Cortex of kidney (tissue), 1 donor: ENCODE measurements at places on chromosomes 1 and 21.

DNA sequence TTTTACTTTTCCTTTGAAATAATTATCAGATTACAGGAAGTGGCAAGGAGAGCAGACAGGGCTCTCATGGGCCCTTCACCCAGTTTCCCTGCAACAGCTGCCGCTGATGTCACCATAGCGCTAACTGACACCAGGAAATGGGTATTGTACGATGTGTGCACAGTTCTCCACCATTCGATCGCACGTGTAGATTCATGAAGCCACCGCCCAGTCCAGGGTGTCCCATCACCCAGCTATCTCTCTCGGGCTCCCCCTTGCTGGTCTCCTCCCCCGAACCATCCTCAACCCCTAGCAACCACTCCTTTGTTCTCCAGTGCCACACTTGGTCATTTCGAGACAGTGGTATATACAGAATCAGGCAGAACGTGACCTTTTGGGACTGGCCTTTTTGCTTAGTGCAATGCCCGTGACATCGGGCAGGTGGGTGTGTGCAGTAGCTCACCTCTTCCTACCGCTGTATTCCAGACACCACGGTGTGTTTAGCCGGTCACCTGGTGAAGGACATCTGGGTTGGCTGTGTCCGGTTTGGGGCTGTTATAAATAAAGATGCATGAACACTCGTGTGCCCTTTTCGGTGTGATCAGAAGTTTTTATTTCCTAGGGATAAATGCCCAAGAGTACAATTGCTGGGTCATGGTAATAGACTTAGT, 118.4 kb downstream of the CRYAA start:
- DNase-seq: no peak

DNA sequence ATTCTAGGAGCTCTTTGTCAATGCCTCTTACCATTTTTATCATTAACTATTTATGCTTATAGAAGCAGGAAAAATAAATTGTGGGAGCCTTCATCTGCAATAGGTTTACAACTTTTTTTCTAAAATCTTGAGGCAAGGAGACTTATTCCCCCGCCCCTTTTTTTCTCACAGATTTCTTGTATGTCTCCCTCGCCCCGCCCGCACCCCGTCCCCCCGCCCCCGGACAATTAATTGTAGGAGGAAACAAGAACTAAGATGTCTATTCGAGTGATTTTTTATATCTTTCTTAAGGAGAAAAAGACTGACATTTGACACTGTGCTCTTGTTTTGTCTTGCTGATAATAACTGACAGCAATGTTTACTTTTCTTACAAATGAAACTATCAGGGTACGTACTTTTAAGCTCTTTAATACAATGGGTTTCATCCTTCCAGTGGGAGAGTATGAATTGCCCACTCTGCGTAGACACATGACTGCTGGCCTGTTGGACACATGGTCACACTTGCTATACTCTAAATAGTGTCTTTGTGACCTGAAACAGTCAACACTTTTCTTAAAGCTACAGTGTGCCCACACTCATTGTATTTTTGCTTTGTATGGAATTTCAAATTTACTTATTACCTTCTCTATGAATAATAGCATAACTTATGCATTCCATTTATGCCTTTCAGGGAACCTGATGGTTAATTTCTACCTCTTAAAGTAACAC, 1.5 kb upstream of the IVNS1ABP start:
- no peak for DNase-seq

DNA sequence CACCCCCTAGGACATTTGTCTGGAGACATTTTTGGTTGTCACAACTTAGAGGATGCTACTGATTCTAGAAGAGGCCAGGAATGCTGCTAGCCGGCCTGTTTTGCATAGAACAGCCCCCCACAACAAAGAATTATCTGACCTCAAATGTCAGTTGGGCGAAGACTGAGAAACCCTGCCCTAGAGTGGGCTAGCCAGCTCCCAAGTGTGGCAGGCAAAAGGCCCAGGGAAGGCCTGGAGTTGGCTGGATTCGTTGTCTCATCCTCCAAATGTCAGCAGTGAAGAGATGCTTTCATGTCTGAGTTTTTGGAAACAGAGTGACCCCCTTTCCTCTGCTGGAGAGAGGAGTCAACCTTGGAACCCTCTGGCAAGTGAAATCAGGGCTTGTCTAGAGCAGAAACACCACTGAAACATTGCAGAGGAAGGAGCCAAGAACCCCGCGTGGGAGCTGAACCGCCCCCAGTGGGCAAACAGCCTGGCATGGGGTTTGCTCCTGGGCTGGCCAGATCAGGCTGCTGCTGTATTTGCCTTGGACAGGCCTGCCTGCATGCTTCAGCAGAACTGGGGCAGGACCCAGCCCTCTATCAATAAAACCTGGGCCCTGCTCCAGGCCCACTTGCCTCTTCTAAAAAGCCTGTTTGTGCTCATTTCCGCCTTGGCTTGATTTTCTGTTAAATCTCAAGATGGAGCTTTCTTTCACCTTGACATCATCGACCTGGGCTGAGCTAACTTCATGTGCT, 32.9 kb downstream of the RASSF5 start:
- DNase-seq: no peak

DNA sequence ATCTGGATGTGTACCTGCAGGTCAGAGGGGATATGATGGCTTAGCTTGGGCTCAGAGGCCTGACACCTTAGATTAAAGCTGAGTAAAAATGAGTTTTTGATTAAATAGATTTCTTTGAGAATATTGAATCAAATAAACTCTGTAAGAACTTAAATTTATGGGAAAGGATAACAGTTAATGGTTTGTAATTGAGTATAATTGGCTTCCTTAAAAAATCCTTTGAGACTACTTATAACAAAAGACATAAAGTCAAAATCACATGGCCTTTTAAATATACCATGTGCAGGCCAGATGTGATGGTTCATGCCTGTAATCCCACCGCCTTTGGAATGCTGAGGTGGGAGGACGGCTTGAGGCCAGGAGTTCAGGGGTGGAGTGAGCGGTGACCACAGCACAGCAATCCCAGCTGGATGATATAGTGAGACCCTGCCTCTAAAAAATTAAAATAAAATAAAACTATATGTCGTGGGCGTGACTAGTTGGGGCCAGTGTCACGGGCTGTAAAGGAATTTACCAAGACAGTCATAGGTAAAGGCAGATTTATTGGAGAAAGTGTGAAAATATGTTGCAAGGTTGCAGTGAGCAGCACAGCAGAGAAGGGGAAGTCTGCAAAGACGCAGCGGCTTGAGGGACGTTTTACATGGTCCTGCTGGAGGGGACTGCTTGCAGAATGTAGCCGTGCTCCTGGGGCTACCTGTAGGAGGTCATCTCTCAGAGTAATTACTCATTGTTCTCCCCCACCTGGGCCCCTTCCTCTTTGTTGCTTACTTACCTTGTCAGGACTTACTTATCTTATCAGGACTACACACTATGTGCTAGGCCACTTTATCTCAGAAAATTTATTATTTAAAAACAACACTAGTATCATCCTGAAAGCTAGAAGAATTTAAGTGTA, 122.3 kb downstream of the ZMYM4 start:
- no peak for DNase-seq

GRCh38 chr1:226422478-226422877, 14.6 kb upstream of the PARP1 start:
- DNase-seq: no peak

- DNase-seq: no peak
Measured at GRCh38 chr1:220922951-220923350, 43.7 kb downstream of the HLX start.

- no peak for DNase-seq
Measured at GRCh38 chr1:166184897-166185296, 18.1 kb upstream of the FAM78B start.

- DNase-seq: no peak
Measured at GRCh38 chr21:42975886-42976608, 1.7 kb downstream of the PKNOX1 start.

- no peak for DNase-seq
Measured at GRCh38 chr1:1202831-1203560, 3.4 kb downstream of the TNFRSF18 start.

GRCh38 chr21:39094087-39094780, 89.0 kb downstream of the PSMG1 start:
- no peak for DNase-seq

DNA sequence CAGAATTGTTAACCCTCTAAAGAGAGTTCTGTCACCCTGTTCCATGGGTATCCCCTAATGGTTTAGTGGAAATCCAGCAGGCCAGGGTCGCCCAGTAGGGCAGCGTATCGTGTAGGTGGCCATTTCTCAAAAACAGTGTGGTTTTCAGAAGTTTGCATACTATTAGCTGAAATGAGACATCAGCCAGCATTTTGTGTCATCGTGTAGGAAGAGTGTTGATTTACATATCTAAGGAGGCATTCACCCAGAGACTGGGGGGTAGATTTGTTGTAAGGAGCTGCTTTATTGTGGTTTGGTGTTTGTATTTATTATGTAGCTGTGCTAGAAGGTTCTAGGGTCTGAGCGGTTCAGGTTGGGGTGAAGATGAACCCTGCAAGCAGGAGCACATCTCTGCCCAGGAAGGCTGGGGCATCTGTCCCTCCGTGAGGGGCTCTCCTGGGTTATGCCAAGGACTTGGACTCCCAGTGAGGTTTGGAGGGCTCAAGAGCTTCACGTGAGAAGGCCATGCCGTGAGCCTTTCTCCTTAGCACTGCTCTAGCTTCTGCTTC, 174.4 kb downstream of the PGBD5 start:
- DNase-seq: no peak

GRCh38 chr1:219317762-219318353, 144.2 kb downstream of the LYPLAL1 start:
- no peak for DNase-seq

DNA sequence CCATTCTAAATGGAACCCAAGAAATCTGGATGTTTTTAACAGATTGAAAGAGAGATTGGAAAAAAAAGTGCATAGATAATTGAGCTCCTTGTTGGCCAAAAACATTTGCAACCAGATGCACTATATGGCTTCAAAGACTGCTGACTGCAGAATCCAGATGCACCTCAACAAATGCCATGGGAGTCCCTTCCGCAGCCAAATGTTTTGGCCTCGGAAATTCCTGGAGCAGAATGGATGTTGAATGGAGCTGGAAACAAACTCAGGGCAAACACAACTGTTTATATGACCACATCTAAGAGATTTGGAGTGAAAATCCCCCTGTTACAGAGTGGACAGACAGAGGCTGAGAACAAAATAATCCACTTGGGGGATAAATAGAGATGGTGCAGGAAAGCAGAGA, 285.0 kb upstream of the NFIA start:
- DNase-seq: no peak

- no peak for DNase-seq
Measured at GRCh38 chr1:166379447-166379846, 212.6 kb upstream of the FAM78B start.

DNA sequence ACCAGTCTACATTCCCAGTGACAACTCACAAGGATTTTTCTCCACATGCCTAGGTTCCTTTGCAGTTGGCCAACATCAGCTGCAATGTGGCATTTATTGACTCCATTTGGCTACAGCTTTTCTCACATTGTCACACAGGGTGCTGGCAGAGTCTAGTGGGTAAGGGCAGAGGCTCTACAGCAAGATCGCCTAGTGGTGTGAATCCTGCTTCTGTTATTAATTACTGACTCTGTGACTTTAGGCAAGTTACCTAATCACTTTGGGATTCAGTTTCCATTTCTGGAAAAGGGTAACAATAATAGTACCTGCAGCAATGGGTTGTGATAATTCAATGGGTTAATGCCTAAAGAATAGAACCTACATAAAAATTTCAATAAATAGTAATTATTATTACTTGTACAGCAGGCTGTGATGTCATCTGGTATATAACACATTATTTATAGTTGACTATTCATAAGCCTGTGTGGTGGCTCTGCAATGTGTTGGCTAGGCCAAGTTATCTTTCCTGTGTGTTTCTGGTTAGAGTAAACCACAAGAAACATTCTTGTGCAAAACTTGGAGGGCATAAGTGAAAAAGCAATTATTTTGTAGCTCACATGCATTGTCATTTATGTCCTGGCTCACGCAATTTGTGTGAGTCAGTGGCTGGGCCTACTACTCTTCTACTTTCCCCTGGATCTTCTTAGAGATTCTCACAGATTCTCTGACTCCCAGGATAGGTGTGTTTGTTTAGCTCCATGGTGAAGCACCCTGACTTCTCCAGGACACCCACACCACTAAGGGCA, 59.5 kb downstream of the PTGS2 start:
- DNase-seq: no peak

- no peak for DNase-seq
Measured at GRCh38 chr1:42017259-42017658, 98.5 kb upstream of the HIVEP3 start.

DNA sequence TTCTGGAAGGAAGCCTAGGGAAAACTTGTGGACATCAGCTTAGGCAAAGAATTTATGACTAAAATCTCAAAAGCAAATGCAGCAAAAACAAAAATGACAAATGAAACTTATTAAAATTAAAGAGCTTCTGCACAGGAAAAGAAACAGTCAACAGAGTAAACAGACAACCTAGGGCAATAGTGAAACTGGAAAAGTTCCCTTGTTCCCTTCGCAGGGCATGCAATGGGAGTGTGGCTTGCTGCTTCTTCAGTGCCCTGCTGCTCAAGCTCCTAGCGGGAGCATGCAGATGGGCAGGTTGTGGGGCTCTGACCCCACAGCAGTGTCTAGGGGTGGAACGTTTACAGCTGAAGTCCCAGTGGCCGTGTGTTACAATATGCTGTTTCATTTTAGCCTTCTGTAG, 1797.4 kb downstream of the NCAM2 start:
- no peak for DNase-seq

DNA sequence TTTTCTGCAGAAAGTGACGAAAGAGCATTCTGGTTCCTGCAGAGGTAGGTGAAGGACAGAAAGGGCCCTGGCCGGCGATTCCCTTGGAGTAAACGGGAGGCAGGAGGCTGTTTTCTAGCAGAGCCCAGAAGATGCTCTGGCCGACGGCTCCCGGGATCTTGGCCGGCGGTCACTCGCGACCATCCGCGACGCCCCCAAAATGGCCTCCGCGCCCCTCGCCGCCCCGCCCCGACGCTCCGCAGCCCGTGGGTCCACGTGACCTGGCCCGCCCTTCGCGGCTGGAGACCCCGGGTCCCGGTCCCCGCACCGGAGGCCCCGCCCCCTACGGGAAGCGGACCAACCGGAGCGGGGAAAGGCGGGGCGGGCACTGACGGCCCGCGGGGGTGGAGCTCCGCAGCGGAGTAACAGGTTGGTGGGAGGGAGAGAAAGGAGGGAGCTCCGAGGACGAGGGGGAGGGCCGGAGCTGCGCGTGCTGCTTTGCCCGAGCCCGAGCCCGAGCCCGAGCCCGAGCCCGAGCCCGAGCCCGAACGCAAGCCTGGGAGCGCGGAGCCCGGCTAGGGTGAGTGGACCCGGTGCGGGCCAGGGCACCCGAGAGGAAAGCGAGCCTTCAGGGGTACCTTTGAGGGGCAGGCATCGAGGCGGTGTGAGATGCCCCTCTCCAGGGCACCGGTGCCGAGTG, at the start of gene CGN:
CGN (plus strand) TSS at position 431 of the 679 bp plus-strand sequence. CDS start 7,133 bp downstream, outside the sequence.
- no peak for DNase-seq

DNA sequence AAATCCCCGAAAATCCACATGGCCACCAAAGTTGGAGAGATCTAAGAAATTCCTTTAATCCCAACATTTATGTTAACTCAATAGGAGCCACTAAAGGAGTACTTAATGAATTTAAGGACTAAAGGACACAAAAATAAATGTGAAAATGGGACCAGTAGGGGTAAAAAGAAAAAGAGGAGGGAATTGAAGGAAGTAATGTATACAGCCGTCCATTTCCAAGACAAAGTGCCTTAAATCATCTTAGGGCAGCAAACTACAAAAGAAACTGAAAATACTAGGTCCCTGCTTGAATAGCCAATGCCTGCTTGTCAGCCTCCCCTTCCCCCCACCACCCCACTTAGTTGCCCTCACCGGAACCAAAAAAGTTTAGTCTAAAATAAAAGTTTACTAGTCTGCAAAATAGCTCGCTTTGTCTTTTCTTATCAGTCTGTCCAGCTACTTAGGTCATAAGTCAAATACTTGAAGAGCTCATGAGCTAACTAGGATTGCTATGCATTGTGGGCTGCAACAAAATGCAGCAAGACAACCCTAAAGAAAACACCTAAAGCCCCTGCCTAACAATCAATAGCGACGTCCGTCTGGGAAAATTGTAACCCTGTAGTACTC, 66.3 kb upstream of the TLR5 start:
- no peak for DNase-seq
